ENCODE measurements at places on chromosomes 1 and 21.

DNA sequence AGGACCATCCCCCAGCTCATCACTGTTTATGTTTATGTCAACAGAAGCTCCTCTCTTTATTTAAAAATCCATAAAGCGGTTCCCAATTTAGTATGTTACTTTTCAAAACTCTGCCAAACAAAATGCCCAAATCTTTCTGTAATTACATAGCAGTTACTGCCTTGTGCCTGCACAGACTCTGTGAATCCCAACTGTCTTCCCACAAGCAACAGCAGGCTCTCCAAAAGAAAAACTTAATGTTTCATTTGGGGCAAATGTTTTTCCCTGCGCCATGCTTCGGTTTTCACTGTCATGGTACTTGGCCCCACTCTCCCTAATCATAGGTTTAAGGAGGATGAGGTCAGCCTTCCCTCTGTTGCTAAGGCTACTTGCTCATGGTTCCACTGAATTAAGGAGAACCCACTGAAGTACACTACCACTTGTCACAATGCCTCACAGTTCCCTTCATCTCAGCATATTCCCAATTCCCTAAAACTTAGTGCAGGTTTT, 4.6 kb downstream of the COLGALT2 start:
- no peak for DNase-seq

DNA sequence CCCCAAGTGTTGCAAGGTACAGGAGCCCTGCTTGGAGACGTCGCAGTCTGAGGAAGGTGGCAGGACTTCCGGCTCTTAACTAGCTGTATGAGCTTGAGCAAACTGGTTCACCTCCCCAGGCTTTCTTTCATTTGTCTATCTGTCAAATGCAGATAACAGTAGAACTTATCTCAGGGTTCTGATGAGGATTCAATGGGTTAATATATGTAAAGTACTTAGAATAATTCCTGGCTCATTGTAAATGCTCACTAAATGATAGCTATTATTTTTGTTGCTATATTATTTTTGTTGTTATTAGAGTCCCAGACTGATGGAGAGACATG, 108.5 kb upstream of the IPO9 start:
- no peak for DNase-seq

DNA sequence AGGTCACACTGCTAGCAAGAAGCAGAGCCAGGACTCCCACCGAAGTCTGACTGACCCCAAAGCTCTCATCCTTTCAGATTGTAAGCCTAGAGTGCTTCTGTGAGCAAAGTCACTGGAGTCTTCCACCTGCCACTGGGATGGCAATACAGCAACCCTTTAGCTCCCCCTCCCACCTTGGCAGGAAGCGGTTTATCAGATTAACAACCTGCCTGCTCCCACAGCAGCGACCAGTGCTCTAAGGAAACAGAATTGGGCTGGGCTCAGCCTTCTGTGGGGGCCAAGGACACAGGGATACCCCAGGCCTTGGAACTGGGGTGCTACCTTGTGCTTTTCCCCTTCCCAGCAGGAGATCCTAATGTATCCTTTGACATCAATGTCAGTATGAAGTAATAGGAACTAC, 76.0 kb downstream of the GFI1 start:
- DNase-seq = no peak

DNA sequence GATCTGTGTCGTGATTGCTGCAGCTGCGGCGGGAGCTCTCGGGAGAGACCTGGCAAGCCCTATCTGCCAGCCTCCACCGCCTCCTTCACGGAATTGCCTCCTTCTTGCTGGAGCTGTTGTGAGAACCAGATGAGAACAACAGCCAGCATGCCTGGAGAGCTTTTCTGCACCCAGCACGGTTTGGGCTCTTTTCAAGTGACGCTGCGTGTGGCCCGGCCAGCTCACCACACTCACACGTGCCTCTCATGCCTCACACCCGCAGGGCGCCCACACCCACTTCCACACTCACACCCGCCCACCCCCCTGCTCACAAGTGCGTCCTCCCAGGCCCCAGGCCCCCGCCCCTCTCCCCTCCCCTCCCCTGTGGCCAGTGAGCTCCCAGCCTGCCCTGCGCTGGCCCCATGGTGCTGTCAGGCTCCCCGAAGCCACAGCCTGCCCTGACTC, 135.7 kb upstream of the RUNX3 start:
- DNase-seq = no peak

DNA sequence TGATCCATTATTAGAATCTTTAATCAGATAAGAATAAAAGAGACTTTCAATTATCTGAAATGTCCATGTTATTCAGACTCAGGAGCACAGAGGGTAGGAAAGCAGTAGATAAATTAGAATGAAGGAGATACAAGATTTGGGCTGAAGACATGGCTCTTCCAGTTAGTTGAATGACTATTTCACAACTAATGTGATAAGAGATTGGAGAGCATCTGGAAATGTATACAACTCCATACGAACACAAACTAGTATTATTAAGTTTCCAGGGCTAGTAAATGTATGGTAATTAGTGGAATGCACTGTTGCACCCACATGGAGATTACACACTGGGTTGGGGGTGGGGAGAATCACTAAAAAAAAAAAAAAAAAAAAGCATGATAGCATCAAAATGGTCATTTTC, 618.0 kb downstream of the KIF26B start:
- DNase-seq = no peak

DNA sequence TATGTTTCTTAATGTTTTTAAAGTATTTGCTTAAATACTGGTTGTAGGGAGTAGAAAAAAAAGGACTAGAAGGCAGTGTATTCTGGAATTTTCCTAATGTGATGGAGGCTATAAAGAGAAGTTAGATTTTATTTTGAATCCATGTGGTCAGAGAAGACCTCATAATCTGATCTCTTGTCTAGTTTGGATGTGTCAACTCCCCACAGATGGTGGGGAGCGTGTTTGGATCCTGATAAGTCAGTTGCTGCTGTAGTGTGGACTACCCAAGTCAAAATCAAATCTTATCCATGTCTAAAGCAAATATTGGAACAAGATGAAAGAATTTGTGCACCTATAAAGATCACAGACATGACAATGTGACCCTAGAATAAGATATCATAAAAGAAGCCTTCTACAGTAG, 918.0 kb downstream of the LTN1 start:
- DNase-seq = no peak

- no peak for DNase-seq
These were observed 15.1 kb downstream of the PLPPR5 start for GRCh38 chr1:98989556-98989907.

GRCh38 chr1:219699870-219700269, 87.0 kb upstream of the ZC3H11B start:
- DNase-seq = no peak

DNA sequence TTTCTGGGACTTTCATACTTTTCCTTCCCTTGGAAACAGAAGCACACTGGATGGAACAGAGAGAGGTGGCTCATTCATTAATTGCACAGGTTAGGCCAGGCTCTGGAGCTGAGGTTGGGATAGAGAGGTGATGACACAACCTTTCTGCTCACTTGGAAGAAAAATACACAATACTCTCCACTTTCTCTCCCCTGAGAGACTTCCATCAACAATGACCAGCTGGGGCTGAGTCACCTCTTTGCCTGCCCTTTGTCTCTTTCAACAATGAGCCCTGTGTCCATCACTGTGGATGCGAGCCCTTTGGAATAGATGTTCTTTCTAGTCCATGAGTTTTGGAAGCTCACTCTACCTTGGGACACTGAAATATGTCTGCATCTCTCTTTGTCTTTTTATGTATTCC, 43.1 kb downstream of the ATP2B4 start:
- DNase-seq = no peak

GRCh38 chr21:41736423-41736822, 30.4 kb downstream of the RIPK4 start:
- DNase-seq = no peak

- peak; percentile 65 for DNase-seq
These were observed 1.0 kb downstream of the ARID4B start for GRCh38 chr1:235326719-235327558.

Measured in HL-60 (cell line).